NCI-H2227 treated with DMSO at 0.1 percent for 48 hours (cell line): ENCODE measurements at places on chromosomes 13 and 19.
A peak's percentile ranks its signal among the peaks of the same experiment; 100 is the strongest.

- DNase-seq = no peak
Measured at GRCh38 chr13:41145136-41145908, 12.7 kb upstream of the KBTBD6 start.

GRCh38 chr13:70022646-70023045 lies 85.0 kb upstream of the ATXN8OS start:
- no peak for DNase-seq

GRCh38 chr19:647566-648284 lies 8.0 kb downstream of the FGF22 start:
- DNase-seq = no peak

- no peak for DNase-seq
Measured at GRCh38 chr13:100389617-100390016, 199.0 kb downstream of the GGACT start.

DNA sequence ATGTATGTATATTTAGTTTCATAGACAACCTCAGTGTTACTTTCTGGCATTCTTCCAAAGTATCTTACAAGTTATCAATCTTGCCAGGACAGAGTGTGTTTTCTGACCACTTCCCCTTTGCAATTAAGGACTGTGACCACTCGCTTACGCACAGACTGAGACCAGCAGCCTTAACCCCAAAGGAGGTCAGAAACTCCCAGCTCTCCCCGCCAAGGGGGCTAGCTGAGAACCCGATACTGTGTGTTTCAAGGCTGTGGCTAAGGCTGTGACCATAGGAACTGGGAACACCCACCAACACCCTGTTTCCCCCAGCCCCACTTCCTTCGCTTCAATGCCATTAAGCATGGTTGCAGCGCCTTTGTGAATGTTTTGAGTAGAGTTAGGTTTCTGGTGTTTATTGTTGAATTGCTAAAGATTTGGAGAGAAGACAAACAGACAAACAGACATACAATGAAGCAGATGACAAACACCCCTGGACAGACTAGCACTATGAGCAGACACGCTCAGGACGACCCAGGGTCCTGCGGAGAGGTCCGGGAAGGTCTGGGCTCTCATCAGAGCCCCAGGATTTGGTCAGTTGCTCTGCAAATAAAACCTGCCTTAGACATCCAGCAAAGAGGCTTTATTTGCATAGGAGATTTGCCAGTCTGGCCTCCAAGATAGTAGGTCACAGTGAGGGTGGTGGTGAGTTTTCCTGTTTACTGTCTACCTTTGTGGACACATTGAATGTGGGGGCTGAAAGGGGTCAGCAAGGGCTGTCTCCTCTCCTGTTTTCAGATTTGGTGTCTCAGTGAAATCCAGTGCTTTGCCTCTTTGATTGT lies 25.0 kb upstream of the TNFSF11 start:
- DNase-seq = no peak

DNA sequence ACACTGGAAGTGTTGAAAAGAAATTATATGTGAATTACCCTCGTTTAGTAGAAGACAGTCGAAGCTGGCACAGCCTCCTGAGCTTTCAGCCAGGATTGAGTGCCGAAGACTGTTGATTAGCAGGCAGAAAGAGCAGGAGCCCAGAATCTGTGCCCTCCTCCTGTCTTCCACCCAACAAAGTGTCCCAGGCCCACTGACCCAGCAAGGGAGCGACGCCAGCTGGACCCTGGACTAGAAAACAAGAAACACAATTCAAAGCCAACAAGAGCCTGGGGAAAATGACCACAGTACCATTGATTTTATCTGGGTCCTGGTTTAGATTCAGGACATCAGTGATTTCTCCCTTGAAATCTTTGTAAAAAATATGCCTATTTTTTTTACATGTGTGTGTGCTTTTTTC lies 120.7 kb downstream of the RXFP2 start:
- DNase-seq = no peak

GRCh38 chr13:34805347-34805746 lies 136.7 kb upstream of the NBEA start:
- no peak for DNase-seq

DNA sequence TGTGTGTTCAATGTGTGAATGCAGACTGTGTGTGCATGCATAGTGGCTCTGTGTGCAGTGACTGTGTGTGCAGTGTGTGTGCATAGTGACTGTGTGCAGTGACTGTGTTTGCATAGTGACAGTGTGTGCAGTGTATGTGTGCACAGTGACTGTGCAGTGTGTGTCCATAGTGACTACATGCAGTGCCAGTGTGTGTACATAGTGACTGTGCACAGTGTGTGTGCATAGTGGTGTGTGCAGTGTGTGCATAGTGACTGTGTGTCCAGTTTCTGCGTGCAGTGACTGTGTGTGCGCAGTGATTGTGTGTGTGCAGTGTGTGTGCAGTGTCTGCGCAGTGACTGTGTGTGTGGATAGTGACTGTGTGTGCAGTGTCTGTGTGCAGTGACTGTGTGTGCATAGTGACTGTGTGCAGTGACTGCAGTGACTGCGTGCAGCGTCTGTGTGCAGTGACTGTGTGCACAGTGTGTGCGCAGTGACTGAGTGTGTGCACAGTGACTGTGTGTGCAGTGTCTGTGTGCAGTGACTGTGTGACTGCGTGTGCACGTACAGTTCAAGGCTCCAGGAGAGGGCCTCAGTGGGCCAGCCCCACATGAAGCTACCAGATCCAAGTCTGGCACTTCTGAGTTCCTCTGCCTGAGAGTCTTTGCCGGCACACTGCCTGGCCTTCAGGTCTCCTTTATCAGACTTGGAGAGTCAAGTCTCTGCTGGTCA lies 90.3 kb downstream of the IER2 start:
- no peak for DNase-seq

GRCh38 chr13:50915565-50915964 lies 6.0 kb downstream of the RNASEH2B start:
- no peak for DNase-seq

- no peak for DNase-seq
Measured at GRCh38 chr13:31227063-31227462, 27.3 kb downstream of the B3GLCT start.

DNA sequence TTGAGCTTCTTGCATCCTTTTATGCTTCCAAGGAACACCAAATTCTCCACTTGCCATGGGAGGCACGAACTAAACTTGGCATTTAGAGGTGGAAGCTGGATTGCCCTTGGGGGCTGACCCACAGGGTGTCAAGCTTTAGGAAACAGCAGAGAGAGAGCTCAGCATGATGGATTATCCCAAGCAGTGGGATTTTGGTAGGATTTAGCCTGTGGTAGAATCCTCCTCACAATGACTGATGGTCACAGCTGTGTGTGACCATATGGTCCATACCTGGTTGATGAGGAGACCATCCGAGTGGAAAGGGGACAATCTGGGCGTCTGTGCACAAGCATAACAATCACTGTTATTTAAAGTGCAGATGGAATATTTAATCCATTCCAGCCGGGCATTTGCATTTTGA lies 40.1 kb upstream of the PSG9 start:
- no peak for DNase-seq

GRCh38 chr19:15640294-15640903 lies at the start of gene CYP4F3:
CYP4F3 (plus strand) TSS chr19:15640897; CDS start chr19:15641416, 519 bp downstream.
- no peak for DNase-seq

DNA sequence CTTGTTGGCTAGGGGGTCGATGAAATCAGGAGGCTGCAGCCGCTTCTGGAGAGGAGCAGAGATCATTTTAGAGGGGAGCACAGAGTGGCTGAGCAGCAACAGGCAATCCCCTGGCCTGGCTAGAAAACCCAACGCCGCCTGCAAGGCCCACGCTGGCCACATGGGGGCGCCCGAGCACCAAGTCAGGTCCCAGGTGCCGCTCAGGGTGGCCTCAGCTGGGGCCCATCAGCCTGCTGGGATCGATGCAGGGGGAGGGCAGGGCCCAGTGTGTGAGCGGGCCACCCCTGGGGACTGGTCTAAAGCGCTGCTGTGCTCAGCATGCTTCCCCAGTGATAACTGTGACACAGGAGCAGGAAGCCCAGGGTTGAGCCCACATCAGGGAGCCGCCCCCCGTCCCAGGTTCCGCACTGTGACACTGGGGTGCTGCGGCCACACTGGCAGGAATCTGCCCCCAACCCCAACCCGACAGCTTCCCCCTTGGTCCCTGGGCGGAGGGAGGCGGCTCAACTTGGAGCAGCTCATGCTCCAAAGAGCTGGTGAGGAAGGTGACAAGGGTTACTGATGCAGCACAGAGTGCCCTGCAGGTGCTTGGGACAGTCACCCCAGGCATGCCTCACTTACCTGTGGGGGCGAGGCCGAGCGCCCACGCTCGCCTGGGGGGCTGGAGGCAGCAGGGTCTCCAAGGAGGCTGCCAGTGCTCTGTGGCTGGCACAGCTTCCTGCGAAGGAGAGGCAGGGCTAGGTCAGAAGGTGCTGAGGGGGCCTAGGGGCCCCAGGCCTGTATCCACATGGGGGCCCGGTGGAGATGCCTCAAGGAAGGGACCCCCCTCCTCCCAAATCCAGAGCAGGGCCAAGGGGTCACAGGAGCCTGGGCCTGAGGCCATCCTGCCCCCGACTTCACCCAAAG lies 13.3 kb upstream of the ISYNA1 start:
- DNase-seq = peak; percentile 44

DNA sequence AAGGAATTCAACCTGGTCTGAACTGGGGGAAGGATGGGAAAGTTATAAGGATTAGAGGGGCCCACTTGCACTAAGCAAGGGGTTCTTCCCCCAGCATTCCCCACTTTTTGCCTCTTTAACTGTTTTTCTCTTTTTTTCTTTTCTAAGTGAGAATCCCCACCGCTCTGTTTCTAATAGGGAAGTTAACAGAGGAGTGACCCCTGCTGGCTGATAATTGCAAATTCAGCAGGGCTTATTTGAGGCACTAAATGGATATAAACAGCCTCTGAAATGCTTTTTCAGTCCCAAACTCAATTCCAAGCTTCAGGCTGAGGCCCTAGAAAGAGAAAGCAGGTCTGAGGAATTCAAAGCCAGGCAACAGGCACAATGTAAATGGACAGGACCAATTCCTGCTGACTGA lies 38.2 kb upstream of the CEACAM21 start:
- DNase-seq = no peak

DNA sequence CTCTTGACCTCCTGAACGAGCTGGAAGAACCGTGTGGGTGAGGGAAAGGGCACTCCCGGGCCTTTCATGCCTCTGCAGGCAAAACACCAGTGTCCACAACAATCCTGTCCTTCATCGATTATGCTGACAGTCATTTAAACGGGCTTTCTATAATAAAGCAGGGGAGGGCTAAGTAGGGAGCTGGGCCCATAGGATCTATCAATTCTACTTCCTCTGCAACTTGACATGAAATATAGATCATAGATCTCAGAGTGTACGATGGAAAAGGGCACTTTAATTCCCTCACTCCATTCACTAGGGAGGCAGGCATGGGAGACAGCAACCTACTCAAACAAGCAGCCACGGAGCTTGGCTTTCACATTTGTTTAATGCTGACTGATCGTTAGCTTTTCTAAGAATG lies 55.8 kb upstream of the WASF3 start:
- no peak for DNase-seq

- no peak for DNase-seq
Measured at GRCh38 chr19:3576696-3577443, 4.1 kb downstream of the HMG20B start.

- no peak for DNase-seq
Measured at GRCh38 chr19:51702103-51702824, 9.1 kb downstream of the SPACA6 start.

DNA sequence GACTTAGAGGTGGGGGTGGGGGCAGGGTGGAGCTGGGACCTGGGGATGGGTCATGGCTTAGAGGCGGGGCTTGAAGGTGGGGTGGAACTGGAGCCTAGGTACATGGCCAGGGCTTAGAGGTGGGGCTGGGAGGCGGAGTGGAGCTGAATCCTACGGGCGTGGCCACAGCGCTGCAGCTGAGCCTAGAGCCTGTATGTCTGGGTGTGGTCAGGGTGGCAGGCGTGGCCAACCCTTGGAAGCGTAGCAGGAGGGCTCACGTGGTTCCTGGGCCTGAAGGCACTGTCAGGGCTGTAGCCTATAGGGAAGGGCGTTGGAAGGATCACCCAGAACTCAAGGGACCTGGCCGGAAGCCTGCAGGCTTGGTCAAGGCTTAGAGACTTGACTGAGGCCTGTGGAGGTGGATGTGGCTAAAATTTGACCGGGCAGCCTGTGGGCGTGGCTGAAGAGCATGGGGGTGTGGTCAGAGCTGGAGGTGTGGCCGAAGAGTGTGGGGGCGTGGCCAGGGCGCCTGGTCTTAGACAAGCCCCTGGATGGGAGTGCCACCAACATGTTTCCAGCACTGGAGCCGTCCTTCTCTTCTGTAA lies 24.3 kb downstream of the COLGALT1 start:
- no peak for DNase-seq

- DNase-seq = no peak
Measured at GRCh38 chr13:44894001-44894770, 95.1 kb downstream of the NUFIP1 start.

DNA sequence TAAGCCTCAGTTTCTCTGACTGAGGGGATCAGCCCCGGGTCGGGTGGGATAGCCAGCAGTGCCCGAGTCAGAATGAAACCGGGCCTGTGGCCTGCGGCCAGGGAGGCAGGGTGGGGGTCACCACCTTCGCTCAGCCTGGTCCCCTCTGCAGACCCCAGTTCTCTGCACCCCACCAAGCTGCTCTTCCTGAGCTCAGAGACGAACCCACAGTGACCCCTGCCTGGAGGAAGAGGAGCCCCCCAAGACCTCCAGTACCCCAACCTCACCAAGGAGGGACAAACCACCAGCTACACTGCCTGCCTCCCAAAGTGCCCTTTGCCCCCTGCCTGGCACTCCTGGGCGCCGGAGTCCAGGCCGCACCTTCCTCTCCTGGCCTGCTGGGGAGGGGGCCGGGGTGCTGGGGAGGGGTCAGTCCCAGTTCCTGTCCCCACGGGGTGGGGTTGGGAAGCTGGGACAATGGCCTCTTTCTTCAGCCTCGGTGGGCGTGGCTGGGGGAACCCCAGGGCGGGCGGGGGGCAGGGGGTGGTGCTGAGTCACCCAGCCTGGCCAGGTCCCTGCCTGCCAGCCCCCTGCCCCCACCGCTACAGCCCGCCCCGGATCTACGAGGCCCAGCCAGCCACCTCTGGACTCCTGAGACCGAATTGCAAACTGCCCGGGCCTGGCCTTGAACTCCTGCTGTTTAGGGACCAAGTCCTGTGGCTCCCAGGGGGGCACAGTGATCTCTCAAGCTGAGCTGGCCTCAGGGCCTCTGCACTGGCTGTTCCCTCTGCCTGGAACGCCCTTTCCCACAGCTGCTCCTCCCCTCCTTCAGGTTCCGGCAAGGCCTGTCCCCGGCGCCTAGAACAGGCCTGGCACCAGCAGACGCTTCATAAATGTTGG lies 14.3 kb downstream of the ZBTB7A start:
- no peak for DNase-seq
